ENCODE measurements at places on chromosomes 11 and 22.
A peak's percentile ranks its signal among the peaks of the same experiment; 100 is the strongest.

GRCh38 chr22:42275176-42275575 lies 4.7 kb upstream of the TCF20 start:
- H3K27me3 ChIP-seq: no peaks in the 10 kb centered on the region
- H3K27ac ChIP-seq: no peak overlapping the region
- H3K36me3 ChIP-seq: no peaks in the 10 kb centered on the region
- H3K4me1 ChIP-seq: peaks cover 2% of the 10 kb centered on the region

DNA sequence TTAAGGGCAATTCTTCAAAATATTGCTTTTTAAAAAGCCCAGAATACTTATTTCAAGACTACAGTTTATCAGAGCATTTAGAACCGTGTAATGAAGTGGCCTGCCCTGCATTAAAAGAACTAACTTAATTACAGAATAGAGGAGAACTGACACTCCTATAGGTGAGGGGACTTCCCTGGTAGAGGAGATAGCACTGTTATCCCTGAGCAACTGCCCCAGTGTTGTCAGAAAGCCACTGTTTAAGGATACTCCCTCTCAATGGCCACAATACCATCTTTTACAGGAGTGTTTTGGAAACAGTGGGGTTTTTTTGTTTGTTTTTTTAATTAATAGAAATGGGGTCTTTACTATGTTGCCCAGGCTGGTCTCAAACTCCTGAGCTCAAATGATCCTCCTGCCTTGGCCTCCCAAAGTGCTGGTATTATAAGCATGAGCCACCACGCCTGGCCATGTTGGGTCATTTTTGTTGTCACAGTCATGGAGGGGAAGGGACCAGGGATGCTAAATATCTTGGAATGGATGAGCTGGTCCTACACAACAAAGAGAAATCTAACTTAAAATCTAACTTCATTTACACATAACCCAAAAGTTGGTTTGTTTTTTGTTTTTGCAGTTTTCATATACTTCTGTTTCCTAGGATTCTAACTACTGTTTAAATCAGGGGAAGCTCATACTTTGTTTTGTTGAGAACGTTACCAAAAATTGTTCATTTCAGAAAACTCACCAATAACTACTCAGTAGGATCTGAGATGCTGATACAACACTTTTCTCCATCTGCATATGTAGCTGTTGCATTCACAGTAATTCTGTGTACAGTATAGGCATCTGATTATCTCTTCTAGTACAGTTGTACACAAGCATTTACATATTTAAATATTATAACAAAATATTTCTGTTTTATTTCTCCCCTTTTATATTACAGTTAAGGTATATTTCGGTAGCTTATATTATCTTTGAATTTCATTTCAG lies 8.1 kb downstream of the RPL27A start:
- H3K4me3 ChIP-seq: no peak overlapping the region
- H3K36me3 ChIP-seq: peaks cover 10% of the 10 kb centered on the region
- H3K27me3 ChIP-seq: no peaks in the 10 kb centered on the region
- peaks cover 12% of the 10 kb centered on the region for H3K4me1 ChIP-seq

GRCh38 chr11:61108847-61109585 lies 6.7 kb downstream of the CD5 start:
- H3K4me1 ChIP-seq: no peaks in the 10 kb centered on the region
- H3K36me3 ChIP-seq: no peaks in the 10 kb centered on the region
- no peaks in the 10 kb centered on the region for H3K27me3 ChIP-seq
- DNase-seq: no peak
- no peak overlapping the region for H3K4me3 ChIP-seq
- H3K27ac ChIP-seq: no peak overlapping the region

- H3K36me3 ChIP-seq: no peaks in the 10 kb centered on the region
- DNase-seq: no peak
- H3K27ac ChIP-seq: no peak overlapping the region
Measured at GRCh38 chr22:36911887-36912661, 1.4 kb upstream of the CSF2RB start.

- H3K27me3 ChIP-seq: no peaks in the 10 kb centered on the region
- H3K4me1 ChIP-seq: no peaks in the 10 kb centered on the region
- no peak for DNase-seq
- no peaks in the 10 kb centered on the region for H3K36me3 ChIP-seq
- H3K27ac ChIP-seq: no peak overlapping the region
Measured at GRCh38 chr11:131653260-131653659, 282.8 kb downstream of the NTM start.

GRCh38 chr11:2914455-2915195 lies 14.6 kb downstream of the PHLDA2 start:
- no peak for DNase-seq
- no peak overlapping the region for H3K4me3 ChIP-seq
- peak overlapping the region; percentile 97 for H3K27ac ChIP-seq
- no peaks in the 10 kb centered on the region for H3K36me3 ChIP-seq
- peaks cover 49% of the 10 kb centered on the region for H3K4me1 ChIP-seq

DNA sequence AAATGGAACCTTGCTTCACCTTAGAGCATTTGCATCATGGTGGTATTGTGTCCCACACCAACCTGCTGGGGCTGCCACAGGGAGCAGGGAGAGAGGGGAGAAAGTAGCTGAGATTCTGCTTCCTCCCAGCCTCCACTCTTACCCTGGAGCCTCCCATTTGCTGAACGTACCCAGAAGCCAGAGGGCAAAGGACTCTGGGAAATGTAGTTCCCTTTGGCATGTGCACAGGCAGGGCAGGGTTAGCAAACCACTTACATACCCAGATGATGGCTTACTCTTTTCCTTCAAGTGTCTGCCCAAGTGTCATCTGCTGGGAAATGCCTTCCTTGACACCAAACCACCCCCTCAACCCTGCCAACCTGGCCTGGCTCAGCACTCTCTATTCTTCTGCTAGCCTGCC lies 16.9 kb downstream of the SMIM38 start:
- peak; percentile 19 for DNase-seq
- H3K4me3 ChIP-seq: no peak overlapping the region
- no peaks in the 10 kb centered on the region for H3K27me3 ChIP-seq

Measured in HCT116 (cell line).